Stimulated activated CD4-positive, alpha-beta T cell treated with anti-CD3 and anti-CD28 coated beads, TNF-alpha, amount 100 ng/mL, for 24 hours (primary cell): ENCODE measurements at places on chromosomes 11 and 22.

DNA sequence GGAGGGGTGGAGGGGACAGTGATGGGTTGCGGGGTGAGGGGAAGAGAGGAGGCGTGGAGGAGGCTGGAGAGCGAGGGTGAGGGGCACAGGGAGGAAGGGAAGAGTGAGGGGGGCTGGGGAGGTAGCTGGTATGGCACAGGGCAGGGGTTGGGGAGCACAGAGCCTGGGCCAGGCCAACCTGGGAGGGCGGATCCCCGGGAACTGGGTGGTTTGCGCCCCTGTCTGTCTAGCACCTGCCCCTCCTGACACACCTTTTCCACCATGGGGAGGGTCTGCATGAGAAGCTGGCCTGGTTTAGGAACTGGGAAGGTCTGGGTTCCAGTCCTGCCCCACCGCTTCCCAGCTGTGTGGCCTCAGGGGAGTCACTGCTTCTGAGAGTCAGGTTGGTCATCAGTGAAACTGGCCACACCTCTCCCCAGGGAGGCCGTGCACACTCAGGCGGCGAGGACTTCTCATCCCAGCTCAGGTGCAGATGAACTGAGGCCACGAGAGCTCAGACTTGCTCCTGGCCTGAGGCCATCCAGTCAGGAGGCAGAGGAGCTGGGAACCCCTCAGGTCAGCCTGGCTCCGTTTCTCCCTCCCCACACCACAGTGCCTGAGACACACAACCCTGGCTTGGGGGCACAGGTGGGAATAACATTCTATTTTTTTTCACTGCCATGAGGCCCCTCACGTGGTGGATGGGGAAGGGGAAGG is 95.6 kb downstream of the PHF21B start:
- DNase-seq: no peak

- no peak for DNase-seq
Observed at GRCh38 chr22:17717708-17718107, 56.6 kb downstream of the BID start.

GRCh38 chr11:131146827-131147490 is 223.5 kb upstream of the NTM start:
- no peak for DNase-seq

DNA sequence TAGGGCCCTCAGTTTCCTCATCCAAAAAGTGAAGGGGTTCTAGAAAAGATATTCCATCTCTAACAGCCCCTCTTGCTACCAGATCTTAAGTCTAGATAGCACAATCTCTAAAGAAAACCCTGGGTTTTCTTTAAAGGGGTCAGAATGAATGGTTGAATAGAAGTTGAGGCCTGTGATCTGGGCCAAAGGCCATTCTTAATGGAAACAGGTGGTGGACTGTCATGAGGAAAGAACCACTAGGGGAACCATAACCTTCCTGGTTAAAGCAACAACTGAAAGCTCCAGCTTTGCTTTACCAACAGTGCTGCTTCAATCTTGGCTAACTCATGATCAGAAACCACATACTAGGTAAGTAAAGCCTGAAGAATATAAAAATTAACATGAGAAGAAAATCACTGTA is 1.8 kb downstream of the CELF1 start:
- no peak for DNase-seq

- DNase-seq: no peak
Observed at GRCh38 chr11:4677948-4678347, 19.7 kb downstream of the OR51E2 start.

GRCh38 chr11:63443714-63444113 is 47.3 kb downstream of the PLAAT5 start:
- no peak for DNase-seq

GRCh38 chr11:5234381-5234834 is at the start of gene HBD:
TSS of gene HBD (minus strand) at chr11:5234483. CDS start at chr11:5234433, 50 bp downstream.
- DNase-seq: no peak

DNA sequence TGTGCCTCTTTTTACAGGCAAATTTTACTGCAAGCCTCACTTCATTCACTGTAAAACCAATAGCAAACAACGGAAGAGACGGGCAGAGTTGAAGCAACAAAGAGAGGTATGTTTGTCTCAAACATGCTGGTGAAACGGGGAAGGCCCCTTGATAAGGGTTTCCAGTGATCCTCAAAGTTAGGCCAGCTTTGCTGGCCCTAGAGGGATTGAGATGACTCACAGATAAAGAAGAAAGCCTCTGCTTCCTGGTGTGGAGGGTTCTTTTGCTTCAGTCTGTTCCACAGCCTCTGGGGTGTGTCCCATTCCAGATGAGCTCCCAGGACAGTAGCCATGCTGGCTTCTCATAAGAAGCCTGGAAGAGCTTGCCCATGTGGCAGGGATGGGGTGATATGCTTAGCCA is 118.9 kb upstream of the PARVA start:
- DNase-seq: no peak

- DNase-seq: no peak
Observed at GRCh38 chr11:29125606-29126005, 891.2 kb downstream of the KCNA4 start.
